GM12891 (cell line): ENCODE measurements at places on chromosomes 4 and X.

DNA sequence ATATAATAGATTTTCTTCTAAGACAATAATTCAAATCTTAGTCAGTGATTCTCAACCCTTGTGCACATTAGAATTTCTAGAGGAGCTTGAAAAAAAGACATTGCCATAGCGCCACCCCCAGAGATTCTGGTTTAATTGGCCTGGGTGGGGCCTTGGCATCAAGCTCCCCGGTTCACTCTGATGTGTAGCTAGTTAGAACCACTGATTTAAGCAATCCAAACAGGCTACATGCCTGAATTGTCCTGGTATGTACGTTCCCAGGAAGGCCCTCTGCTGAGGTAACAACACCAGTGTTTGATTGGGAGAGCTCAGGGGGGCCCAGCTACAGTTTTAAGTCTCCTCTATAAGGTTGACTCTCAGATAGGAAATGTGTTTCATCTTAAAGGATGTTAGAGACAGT, 1.3 kb upstream of the ATP10D start:
- no peak for DNase-seq

DNA sequence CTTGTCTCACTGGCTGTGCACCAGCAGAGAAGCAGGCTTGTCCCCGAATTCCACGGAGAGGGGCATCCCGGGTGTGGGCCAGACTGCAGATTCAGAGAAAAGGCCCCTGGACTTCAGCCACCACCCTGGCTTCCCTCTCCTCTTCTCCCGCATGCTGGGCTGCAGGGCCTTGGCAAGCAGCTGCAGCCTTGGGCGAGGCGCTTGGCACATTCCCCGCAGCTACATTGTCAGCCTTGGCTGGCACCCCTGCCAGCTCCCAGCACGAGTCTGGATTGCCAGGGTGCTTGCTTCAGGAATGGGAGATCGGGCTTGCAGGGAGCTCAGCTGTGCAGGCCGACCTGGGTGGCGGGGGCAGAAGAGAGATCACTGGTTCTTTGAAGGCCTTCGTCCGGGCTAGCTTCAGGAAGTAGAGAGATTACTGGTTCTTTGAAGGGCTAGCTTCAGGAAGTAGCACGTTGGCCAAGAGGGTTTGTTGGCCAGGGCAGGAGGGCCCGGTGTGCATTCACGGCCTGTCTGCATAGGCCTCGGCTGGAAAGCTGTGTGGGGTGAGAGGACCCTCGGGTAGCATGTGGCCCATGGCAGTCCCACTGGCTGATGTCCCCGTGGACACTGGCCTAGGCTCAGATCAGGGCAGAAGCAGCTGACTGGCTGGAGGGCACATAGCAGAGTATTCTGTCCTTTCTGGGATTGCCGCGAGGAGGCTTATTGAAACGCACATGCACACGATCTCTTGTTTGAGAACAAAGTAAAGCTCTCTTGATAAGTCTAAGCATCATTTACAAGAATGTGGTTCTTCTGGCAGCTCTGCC, 2.7 kb downstream of the ABCD1 start:
- DNase-seq, result no peak

GRCh38 chrX:2145692-2146367, 354.9 kb downstream of the DHRSX start:
- DNase-seq, result no peak

- no peak for DNase-seq
Observed at GRCh38 chr4:167715176-167715575, 377.2 kb upstream of the ANXA10 start.

DNA sequence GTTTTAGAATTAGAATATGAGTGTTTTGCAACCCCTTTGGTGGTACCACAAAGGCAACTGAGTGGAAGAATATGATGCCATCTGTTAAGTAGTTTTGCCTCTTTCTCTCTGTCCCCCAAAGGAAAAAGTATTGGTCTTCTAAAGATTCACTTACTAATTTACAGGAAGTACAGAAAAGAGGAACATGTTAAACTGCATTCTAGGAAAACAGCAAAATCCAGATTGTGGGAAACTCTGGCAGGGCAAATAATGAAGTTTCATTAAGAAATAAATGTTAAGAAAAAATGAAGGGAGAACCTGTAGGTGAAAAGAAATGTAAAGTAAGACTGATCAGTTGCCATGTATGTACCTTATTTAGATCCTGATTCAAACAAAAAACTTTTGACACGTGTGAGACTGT, 39.3 kb downstream of the NSUN7 start:
- no peak for DNase-seq

DNA sequence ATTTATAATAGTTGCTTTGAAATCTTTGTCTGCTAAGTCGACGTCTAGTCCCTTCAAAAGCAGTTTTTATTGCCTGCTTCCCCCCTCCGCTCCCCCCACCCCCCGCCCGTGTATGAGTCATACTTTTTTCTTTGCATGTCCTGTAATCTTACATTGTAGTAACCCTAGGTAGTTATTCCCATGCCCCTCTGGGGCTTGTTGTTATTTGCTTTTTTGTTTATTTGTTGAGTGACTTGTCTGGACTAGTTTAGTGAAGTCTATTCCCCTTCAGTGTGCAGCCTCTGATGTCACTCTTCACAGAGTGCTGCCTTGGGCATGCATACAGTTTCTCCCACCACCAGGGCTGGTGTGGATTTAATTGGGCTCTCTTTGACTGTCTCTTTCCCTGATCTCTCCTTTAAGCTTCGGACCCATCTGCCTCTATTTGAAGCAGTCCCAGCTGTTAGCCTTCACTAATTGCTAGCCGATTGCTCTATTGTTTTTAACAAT, 86.2 kb downstream of the PPEF1 start:
- no peak for DNase-seq

GRCh38 chr4:169649545-169650226, 29.3 kb downstream of the CLCN3 start:
- DNase-seq, result no peak

DNA sequence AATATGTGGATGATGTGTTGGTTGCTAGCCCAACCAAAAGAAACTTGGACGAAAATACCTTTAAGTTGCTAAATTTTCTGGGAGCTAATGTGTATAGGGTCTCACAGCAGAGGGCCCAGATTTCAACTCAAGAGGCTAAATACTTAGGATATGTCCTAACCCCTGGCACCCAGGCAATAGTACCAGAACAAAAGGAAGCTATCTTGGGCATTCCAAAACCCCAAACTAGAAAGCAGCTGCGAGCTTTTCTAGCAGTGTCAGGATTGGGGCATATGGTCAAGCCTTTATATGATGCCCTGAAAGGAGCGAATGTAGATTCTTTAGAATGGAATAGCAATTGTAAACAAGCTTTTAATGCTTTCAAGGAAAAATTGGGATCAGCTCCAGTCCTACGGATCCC, 10.6 kb downstream of the CXCL2 start:
- DNase-seq, result no peak
